MCF 10A (cell line): ENCODE measurements at places on chromosomes 12 and 14.
A peak's percentile ranks its signal among the peaks of the same experiment; 100 is the strongest.

- H3K36me3 ChIP-seq: peaks cover 7% of the 10 kb centered on the region
- no peak for DNase-seq
- H3K4me3 ChIP-seq: no peak overlapping the region
Measured at GRCh38 chr14:61542848-61543790, 152.2 kb upstream of the HIF1A start.

- H3K4me3 ChIP-seq: no peak overlapping the region
- H3K36me3 ChIP-seq: peaks cover 32% of the 10 kb centered on the region
- peaks cover 30% of the 10 kb centered on the region for H3K4me1 ChIP-seq
- no peaks in the 10 kb centered on the region for H3K27me3 ChIP-seq
- DNase-seq: no peak
Measured at GRCh38 chr12:92786045-92786444, 83.3 kb downstream of the PLEKHG7 start.

- no peak for DNase-seq
- H3K4me1 ChIP-seq: no peaks in the 10 kb centered on the region
- H3K4me3 ChIP-seq: no peak overlapping the region
- peaks cover 12% of the 10 kb centered on the region for H3K36me3 ChIP-seq
Measured at GRCh38 chr14:53048631-53049030, 97.8 kb upstream of the FERMT2 start.

- H3K4me3 ChIP-seq: no peak overlapping the region
- no peaks in the 10 kb centered on the region for H3K27me3 ChIP-seq
- no peak overlapping the region for H3K27ac ChIP-seq
- no peak for DNase-seq
Measured at GRCh38 chr14:72499746-72500145, 394.2 kb downstream of the DPF3 start.

DNA sequence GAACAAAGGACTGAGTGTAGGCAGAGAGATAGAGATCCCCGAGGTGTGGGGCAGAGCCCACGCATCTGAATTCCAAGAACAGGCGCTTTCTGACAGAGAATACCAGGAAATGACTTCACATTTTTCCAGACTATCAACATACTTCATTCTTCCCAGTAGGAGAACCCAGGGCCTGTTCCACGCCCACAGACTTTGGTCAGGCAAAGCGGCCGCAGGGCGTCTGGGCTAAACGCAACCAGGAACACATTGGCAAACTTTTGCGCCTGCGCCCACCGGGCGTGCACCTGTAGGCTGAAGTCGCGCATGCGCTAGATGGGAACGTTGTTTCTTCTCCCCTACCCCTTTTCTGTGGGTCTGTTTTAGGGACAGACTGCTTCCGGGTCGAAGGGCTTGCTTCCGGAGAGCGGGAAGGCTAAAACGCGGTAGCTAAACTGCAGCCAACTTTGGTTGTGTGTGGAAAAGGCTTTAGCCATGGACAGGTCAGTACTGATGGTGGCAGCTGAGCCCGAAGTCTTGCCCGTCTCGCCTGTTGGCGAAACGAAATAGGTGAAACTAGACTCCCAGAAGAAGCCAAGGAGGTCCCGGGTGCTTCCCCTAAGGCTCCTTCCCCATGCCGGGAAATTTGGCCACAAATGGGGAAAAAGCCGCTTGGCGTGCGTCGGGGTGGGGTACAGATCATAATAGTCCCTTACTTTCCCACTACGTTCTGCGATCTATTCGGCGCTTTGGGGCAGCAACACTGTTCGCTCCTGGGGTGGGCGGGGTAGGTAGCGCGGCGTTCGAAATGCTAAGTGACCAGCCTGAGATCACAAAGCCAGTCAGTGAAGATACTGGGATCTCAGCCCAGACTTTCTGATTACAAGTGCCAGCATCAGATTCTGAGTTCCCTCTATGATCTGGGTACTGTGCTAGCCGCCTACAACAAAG, at the start of gene NUP107:
TSS of gene NUP107 (plus strand) at position 384 of the 927 bp plus-strand sequence. CDS start at position 472, 88 bp downstream.
- H3K27ac ChIP-seq: peak within 1 kb of the TSS; percentile 97
- peaks cover 15% of the 10 kb centered on the region for H3K36me3 ChIP-seq
- no peaks in the 10 kb centered on the region for H3K27me3 ChIP-seq
- peaks cover 14% of the 10 kb centered on the region for H3K4me1 ChIP-seq

DNA sequence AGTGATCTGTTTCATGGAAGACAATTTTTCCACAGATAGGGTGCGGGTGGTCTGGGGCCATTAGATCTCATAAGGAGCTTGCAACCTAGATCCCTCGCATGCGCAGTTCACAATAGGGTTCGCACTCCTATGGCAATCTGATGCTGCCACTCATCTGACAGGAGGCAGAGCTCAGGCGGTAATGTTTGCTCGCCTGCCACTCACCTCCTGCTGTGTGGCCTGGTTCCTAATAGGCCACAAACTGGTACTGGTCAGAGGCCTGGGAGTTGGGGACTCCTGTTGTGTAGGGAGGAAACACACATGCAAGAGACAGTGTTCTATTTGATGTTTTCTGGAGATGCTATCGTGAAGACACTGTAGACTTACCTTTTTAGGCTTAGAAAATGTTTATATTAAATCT, 77.0 kb upstream of the FGD4 start:
- H3K27ac ChIP-seq: no peak overlapping the region
- H3K4me1 ChIP-seq: no peaks in the 10 kb centered on the region
- no peaks in the 10 kb centered on the region for H3K27me3 ChIP-seq
- no peaks in the 10 kb centered on the region for H3K36me3 ChIP-seq

GRCh38 chr14:101489092-101489760, 72.1 kb upstream of the DIO3 start:
- H3K27me3 ChIP-seq: no peaks in the 10 kb centered on the region
- no peak overlapping the region for H3K4me3 ChIP-seq
- no peak overlapping the region for H3K27ac ChIP-seq
- DNase-seq: no peak

DNA sequence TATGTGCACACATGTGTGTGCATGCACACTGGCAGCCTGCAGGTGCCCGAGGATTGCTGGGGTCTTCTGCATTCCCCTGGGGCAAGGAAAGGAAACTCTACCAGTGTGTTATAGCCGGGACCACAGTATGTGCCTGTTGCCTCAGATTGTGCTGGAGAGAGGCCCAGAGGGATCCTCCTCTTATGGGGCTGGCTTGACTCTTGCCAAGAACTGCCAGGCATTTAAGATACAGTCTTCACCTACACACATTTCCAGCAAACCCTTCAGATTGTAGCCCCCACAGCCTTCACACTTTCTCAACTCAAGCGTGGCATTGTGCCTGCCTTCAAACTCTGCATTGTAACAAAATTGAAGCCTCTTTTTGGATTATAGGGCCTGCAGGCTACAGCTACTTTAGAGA, 176.7 kb upstream of the DYRK2 start:
- no peak overlapping the region for H3K4me3 ChIP-seq
- DNase-seq: no peak
- H3K27me3 ChIP-seq: no peaks in the 10 kb centered on the region
- H3K36me3 ChIP-seq: no peaks in the 10 kb centered on the region

- H3K27ac ChIP-seq: no peak overlapping the region
- no peaks in the 10 kb centered on the region for H3K36me3 ChIP-seq
- H3K27me3 ChIP-seq: no peaks in the 10 kb centered on the region
- no peaks in the 10 kb centered on the region for H3K4me1 ChIP-seq
Measured at GRCh38 chr12:6843118-6843902, 2.6 kb downstream of the GNB3 start.

- H3K27ac ChIP-seq: no peak overlapping the region
- peak; percentile 23 for DNase-seq
- no peaks in the 10 kb centered on the region for H3K4me1 ChIP-seq
Measured at GRCh38 chr12:42299392-42300308, 26.2 kb downstream of the ZCRB1 start.

DNA sequence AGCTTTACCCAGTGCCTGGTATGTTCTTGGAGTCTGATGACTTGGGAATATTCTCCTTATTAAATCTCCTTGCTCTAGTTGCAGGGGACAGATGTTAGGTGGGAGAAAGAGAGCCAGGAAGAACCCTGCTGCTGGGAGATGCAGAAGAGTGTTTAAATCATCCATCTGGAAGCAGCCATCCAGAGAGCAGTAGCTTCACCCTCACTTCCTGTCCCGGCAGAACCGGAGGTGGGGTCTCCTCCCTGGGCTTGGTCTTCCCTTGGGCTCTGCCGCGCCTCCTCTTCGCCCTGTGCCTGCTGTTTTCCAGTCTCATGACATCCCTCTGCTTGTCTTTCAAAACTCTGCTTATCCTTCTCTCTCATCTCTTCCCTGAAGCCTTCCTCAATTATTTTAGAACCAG, 15.5 kb downstream of the B4GALNT3 start:
- peaks cover 19% of the 10 kb centered on the region for H3K27me3 ChIP-seq
- no peaks in the 10 kb centered on the region for H3K36me3 ChIP-seq
- no peak overlapping the region for H3K27ac ChIP-seq
- DNase-seq: no peak
- H3K4me3 ChIP-seq: no peak overlapping the region

DNA sequence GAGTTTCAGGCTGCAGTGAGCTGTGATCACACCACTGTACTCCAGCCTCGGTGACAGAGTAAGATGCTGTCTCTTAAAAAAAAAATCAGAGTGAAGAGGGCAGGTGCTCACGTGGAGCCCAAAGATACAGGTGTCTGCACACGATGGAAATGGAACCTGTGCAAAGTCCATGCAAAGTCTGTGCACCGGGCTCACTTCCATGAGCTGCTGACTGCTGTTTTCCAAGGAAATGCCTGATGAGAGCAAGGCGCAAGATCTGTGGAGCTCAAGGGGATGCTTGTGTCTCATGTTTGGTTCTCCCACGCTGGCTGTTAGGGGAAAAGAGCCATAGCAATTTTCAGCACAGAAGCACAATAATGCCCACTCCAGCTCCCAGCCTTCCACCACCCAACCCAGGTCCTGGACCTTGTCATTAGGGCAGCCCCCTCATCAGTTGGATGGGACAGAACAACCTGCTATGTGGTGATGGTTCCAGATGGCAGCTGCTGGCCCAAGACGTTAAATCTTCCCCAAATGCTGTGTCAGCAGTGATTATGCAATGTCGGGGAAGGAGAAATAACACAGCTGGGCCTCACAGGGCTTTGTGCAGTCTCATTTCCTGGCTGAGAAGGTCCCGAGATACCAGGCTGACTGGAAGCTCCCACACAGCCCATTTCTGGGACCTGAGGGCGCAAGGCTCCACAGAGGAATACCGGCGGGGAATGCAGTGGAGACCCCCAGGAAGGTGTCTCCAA, 27.9 kb upstream of the DICER1 start:
- H3K4me3 ChIP-seq: no peak overlapping the region
- peak; percentile 45 for DNase-seq
- no peak overlapping the region for H3K27ac ChIP-seq
- no peaks in the 10 kb centered on the region for H3K27me3 ChIP-seq

DNA sequence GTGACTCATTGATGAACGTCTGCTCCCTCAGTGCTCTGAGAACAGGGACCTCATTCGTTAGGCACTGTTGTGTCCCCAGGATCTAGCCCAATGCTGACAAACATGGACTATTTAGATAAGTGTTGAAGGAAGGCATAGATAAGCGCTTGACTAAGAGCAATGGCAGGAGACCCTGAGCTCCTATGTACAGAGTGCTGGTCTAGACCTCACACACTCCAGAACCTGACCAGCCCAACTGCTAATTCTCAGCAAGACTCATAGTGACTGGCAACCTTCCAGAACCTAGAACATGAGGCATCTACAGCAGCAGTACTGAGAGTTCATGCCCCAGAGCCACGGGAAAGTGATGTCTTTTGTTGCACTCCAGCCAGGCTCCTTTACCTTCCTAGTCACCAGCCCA, 69.2 kb downstream of the CRACR2A start:
- peaks cover 21% of the 10 kb centered on the region for H3K27me3 ChIP-seq
- H3K4me1 ChIP-seq: peaks cover 6% of the 10 kb centered on the region
- no peak overlapping the region for H3K27ac ChIP-seq
- peak; percentile 34 for DNase-seq
- H3K36me3 ChIP-seq: no peaks in the 10 kb centered on the region
- H3K4me3 ChIP-seq: no peak overlapping the region

- H3K36me3 ChIP-seq: no peaks in the 10 kb centered on the region
- no peak overlapping the region for H3K4me3 ChIP-seq
- DNase-seq: no peak
- peaks cover 12% of the 10 kb centered on the region for H3K4me1 ChIP-seq
Measured at GRCh38 chr14:77062261-77062660, 33.8 kb upstream of the IRF2BPL start.

- H3K36me3 ChIP-seq: no peaks in the 10 kb centered on the region
- no peak overlapping the region for H3K4me3 ChIP-seq
- H3K27me3 ChIP-seq: peaks cover 46% of the 10 kb centered on the region
- peaks cover 7% of the 10 kb centered on the region for H3K4me1 ChIP-seq
Measured at GRCh38 chr12:94123127-94123526, 25.2 kb upstream of the PLXNC1 start.

- no peak for DNase-seq
- no peak overlapping the region for H3K27ac ChIP-seq
- peaks cover 2% of the 10 kb centered on the region for H3K27me3 ChIP-seq
- no peak overlapping the region for H3K4me3 ChIP-seq
- H3K4me1 ChIP-seq: peaks cover 6% of the 10 kb centered on the region
Measured at GRCh38 chr14:77264466-77265186, 6.4 kb downstream of the NGB start.
